GM04504 (cell line): ENCODE measurements at places on chromosomes 2 and 18.

DNA sequence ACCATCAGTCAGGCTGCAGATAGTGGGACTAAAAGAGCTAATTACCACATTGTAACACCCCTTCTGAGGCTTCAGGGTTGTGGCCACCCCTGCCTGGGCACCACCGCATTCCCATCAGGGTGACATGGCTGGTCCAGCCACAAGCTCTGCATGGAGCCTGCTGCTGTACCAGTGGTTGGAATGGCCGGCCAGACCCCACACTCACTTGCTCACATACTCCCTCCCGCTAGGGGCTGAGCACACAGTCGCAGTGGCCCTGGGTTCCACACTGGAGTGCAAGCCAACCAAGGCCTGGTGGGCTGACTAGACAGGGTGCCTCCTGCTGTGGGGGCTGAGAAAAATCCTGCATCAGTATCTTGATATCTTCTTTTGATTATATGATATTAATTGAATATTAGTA lies 182.8 kb upstream of the STK17B start:
- no peak for DNase-seq

GRCh38 chr2:124211461-124211860 lies 186.4 kb downstream of the CNTNAP5 start:
- DNase-seq, result no peak

DNA sequence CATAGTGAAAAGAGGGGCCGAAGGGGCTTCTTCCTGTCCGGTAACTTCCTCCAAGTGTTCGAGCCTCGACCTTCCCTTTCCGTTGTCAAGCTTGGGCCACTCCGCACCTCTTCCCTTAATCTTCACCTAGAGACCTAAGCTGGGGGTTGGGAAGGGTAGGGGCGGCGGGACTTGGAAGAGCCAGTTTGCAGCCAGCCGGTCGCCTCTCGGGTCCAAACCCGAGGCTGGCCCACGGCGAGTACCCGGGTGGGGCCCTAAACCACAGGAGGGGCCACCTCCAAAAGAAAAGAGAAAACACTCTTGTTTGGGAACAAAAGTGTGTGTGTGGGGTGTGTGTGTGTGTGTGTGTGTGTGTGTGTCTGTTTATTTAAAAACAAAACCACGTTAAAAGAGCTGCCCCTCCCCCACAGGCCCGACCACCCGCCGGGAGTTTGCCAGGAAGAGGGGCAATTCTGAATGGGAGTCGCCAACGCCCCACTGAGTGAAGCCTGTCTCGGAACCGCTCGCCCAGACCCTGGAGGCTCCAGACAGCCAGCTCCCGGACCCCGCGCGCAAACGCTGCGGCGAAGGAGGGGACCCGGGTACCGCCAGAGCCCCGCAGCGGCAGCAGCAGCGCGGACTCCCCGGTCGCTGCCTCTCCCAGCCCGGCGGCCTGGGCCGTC lies 488 bp upstream of the RHOB start:
- DNase-seq, result no peak

DNA sequence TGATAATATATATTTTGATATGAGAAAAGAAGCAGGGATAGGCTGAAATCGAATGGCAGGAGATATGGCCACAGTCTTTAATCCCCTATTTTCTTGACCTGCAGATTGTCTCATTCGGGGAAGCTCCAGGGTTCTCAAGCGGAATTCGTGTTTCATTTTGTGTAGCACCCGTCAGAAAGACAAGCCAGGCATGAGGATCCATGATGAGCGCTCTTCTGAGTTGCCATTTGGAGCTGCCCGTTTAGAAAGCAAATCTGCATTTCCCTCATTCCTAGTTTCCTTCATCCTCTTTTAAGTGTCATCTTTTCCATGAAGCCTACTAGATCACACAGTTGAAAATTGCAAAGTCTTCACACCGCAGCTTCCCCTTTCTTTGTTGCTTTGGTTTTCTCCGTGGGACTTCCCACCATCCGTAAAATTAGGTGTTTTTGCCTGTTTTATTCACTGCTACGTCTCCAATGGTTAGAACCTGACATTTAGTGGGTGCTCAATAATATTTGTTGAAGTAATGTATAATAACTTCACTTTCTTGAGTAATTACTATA lies 16.9 kb downstream of the HNMT start:
- DNase-seq, result no peak

- no peak for DNase-seq
Measured at GRCh38 chr18:25927830-25928229, 162.6 kb downstream of the SS18 start.

GRCh38 chr2:52810460-52810859 lies 957.1 kb upstream of the CHAC2 start:
- DNase-seq, result no peak

DNA sequence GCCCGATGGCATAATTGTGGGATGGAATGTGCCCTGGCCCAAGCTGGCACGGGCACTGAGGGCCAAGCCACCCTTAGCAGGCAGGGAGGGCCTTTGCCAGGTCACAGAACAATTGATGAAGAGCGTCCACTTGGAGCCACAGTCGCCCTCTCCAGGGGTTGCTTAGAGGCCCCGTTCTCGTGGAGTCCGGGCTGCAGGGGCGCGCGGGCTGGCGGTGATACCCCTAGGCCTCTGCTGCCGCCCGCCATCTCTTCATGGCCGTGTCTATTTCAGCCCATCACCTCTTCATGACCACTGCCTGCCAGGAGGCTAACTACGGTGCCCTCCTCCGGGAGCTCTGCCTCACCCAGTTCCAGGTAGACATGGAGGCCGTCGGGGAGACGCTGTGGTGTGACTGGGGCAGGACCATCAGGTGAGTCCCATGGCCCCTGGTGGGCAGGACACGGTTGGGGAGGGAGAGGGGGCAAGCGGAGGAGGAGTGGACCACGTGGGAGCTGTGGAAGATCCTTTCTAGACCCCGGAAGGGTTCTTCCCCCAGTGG lies 17.6 kb downstream of the RAMP1 start:
- DNase-seq, result no peak
